ENCODE measurements at places on chromosomes 13 and 19. TPM values are rescaled to one million over a fixed set of nuclear protein-coding genes. Genes with fewer than 3 reads are reported as not detected.

The RETN gene
- not detected for total RNA-seq

The ZNF221 gene
- 2.6 TPM for total RNA-seq

The ADGRE1 gene
- total RNA-seq = 0.15 TPM

The ZNF44 gene
- 20.6 TPM for total RNA-seq

The IL4I1 gene
- total RNA-seq = 25.5 TPM

The C19orf67 gene
- not detected for total RNA-seq

The SLC27A1 gene
- total RNA-seq = 4.3 TPM

The ANKRD10 gene
- total RNA-seq = 212 TPM

The DAND5 gene
- not detected for total RNA-seq

The INSR gene
- 3.2 TPM for total RNA-seq

The MBD3L2B gene
- total RNA-seq = not detected

Measured in activated B cell treated with CpG ODN at 0.5 μM for 24 hours (primary cell).